ENCODE measurements at places on chromosomes 11 and 22. TPM values are rescaled to one million over a fixed set of nuclear protein-coding genes. Genes with fewer than 3 reads are reported as not detected.

DNA sequence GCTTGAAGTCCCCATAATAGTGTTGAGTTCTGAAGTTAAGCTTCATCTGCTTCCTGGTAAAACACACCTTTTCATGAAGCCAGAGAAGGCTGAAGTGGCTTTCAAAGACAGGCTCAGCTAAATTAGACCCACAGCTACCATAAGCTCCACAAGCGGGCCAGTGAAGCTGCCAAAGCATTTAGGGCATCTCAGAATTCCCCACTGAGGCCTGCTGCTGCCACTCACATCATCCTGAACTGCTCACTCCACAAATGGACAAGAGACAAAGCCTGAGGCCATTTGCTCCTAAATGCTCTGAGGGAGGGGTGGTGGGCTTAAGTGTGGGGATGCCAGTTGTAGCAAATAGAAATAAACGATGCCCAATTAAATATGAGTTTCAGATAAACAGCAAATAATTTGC lies 14.6 kb downstream of the CCDC83 start:
- DNase-seq = no peak

Gene CHEK1
- 112 TPM for total RNA-seq

DNA sequence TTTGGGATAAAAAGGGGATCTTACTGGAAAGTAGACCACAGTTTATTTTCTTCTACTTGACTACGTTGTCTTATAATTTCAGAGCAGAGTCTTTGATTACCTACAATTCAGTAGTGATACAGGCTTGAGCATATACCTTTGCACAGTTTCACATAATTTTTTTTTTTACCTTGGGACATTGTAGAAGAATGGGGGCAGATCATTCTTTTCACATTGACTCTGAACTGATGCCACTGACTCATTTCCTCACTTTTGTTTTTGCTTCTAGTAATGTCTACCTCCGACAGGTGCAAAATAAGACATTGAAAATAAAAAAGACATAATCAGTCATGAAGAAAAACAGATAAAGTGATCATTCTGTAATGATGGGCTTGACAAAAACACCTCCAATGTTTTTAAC lies 688.3 kb upstream of the CHORDC1 start:
- no peak for DNase-seq

GRCh38 chr11:64216879-64217278 lies 9.1 kb downstream of the TRPT1 start:
- peak; percentile 67 for DNase-seq

Gene MPZL2
- total RNA-seq = 0.38 TPM

DNA sequence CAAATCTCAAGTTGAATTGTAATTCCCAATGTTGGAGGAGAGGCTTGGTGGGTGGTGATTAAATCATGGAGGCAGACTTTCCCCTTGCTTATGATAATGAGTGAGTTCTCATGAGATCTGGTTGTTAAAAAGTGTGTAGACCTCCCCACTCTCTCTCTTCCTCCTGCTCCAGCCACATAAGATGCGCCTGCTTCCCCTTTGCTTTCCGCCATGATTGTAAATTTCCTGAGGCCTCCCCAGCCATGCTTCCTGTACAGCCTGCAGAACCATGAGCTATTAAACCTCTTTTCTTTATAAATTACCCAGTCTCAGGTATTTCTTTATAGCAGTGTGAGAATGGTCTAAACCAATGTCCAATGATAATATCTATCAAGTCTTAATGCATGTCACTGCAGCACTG lies 34.2 kb downstream of the SOX6 start:
- DNase-seq = no peak

GRCh38 chr22:40403141-40403540 lies 32.7 kb downstream of the SGSM3 start:
- DNase-seq = no peak

DNA sequence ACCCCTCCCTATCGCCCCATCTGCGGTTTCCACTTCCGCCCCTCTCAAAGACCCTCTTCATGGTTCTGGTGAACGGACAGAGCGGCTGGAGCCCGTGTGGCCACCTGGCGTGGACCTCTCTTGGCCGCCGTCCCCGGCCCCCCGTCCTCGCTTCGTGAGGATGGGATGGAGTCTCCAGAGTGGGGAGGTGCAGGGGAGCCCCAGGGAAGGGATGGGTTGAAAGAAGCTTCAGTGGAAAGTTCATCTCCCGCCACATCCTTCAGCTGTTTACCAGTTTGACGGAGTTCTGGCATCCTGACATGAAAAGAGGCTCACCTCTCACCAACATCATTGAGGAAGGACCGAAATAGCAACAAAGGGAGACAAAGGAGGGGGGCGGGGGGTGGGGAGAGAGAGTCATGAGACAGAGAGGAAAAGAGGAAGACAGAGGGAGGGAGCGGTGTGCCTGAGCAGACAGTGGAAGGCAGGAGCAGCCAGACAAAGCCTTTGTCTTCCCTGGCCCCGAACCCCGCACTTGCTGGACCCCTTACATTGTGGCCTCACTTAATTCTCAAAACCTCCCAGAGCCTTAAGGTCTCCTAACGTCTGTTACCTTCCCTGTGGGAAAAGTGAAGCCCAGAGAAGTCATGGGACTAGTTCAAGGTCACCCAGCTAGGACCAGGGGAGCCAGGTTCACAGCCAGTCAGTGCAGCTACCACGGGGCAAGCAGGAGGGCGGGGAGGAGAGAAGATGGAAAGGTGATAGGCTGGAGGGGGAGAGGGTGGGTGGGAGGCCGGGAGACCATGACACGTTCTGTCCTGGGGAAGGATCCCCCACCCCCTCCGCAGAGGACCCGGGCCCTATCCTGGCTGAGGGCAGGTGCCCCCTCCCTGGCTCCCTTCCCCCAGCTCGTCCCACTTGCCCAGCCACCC lies 54.9 kb downstream of the CD6 start:
- peak; percentile 54 for DNase-seq

Gene PHF21B
- total RNA-seq = 17.7 TPM

GRCh38 chr22:29141078-29141688 lies 64.5 kb upstream of the EMID1 start:
- DNase-seq = peak; percentile 59

Gene FADS2
- total RNA-seq = 176 TPM

DNA sequence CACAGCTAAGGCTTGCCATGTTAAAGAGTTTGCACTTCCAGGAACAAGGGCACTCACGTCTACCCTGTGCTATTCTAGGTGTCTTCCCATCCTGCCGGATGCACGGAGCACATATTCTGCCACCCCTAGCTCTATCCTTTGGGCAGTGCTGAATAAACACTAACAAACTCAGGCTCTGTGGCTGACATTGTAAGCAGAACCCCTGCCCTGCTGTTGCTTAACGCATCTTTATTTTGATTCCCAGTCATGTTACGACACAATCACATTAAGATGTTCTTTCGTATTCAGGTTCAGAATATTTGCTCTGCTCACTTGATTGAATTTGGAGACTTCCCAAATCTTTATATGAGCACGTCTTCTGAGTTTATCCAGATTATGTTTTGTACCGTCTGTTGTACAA lies 3.7 kb upstream of the HDHD5 start:
- no peak for DNase-seq

DNA sequence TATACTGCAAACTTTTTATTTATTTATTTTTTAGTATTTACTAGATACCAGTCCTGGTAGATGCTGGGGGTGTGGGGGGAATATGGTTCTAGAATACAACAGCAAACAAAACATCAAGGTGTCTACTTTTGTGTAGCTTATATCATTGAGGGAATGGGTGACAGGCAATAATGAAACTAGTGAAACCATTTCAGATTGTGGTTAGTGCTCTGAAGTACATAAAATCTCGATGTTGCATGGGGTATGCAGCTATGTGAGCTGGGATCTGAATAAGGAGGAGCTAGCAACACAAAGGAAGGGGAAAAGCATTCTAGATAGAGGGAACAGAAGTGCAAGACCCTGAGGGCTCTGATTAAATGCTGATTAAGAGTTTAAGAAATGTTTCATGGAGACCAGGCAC lies 103.5 kb downstream of the WT1 start:
- DNase-seq = no peak

DNA sequence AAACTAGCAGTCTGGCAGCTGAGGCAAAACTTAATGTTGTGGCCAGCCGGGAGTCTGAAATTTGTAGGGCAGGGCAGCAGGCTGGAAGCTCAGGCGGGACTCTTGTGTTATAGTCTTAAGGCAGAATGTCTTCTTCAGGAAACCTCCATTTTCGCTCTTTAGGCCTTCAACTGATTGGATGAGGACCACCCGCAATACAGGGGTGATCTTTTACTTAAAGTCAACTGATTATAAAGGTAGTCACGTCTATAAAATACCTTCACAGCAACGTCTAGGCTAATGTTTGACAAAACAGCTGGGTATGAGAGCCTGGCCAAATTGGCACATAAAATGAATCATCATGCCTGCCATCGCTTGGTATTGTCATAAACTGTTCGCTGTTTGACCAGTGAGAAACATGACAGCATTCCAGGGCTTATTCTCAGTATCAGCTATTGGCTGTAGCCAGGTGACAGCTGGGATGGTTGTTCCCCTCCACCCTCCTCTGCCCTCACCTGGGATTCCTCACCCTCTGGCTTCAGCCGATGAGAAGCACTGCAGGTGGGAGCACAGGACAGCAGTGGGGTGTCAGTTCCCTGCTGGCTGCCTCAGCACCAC lies 6.6 kb upstream of the POU2F3 start:
- no peak for DNase-seq

DNA sequence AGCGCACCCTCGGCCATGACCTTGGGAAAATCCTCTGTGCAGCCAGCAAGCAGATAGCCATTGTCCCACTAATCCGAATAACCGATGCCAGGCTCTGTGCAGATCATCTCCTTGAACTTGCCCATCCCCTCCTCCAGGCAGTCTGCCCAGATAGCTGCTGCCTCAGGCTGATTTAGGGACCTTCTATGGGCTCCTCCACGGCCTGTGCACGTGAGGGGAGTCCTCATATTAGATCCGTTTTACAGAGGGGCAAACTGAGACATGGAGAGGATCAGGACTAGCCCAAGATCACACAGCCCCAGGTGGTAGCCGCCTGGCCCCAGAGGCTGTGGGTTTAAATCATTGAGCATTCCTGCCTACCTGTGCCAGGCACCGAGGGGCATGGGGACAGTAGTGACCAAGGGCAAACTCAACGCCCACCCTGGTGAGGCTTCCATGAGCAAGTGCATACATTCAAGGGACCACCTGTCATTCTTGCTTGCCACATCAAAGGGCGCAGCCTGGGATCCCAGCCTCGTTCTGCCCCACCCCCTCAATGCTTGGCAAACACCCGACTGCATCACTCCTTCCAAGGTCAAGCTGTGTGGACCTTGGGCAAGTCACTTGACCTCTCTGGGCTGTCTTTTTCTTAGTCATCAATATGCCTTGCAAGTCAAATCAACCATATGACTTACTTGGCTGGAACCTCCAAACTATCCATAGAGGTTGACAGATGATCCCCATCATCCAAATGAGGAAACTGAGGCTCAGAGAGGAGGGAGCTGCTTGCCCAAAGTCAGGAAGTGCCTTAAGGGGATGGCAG lies 131.6 kb downstream of the MN1 start:
- peak; percentile 64 for DNase-seq

Gene CCDC87
- 0.67 TPM for total RNA-seq

Gene SLC29A2
- 32.1 TPM for total RNA-seq

DNA sequence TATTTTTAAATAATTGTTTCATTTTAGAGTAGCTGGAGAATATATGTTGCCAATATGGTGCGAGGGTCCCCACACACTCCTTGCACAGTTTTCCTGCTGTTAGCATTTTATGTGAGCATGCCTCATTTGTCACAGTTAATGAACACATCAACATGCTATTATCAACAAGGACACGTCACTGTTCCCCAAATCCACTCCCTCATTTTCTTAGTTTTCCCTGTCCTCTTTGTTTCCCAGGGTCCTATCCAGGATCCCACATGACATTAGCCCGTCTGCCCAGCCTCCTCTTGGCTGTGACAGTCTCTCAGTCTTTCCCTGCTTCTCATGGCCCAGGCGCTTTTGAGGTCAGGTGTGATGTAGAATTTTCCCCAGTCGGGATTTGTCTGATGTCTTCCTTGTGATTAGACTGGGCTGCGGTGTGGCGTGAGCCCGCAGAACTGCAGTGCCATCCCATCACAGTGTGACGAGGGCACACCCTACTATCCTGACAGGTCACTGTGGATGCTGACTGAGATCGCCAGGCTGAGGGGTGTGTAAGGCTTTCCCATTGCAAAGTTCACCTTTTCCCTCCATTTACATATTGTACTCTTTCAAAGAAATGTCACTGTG lies 450.6 kb upstream of the B3GAT1 start:
- no peak for DNase-seq

GRCh38 chr11:128926437-128927107 lies 16.1 kb downstream of the TP53AIP1 start:
- DNase-seq = peak; percentile 80

DNA sequence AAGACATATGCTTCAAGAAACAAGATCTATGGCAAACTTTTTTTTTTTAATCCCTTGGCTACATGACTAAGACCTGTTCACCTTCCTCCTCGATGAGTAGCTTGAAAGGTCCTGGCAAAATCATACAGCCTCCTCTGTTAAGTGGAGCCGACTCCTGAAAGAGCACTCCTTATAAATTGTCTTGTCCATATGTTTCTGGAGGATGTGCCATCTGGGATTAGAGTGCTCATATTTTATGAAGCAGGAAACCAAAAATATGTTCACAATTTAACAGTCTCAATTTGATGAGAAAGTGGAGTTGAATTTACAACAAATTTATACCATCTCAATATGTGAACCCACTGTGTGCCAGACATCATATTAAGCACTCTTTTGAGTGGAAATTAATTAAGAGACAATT lies 912.1 kb upstream of the FAT3 start:
- no peak for DNase-seq

Gene OR5P2
- total RNA-seq = not detected

Gene USP35
- 5.1 TPM for total RNA-seq

GRCh38 chr11:122307476-122308035 lies 191.5 kb upstream of the BLID start:
- no peak for DNase-seq

- DNase-seq = peak; percentile 56
Observed at GRCh38 chr22:41411021-41411851, 29.5 kb downstream of the TEF start.

Gene TRAF6
- 6.9 TPM for total RNA-seq

- DNase-seq = peak; percentile 76
Observed at GRCh38 chr11:64558065-64558745, 32.8 kb upstream of the SLC22A12 start.

GRCh38 chr11:133306019-133306418 lies 226.3 kb downstream of the OPCML start:
- DNase-seq = no peak

DNA sequence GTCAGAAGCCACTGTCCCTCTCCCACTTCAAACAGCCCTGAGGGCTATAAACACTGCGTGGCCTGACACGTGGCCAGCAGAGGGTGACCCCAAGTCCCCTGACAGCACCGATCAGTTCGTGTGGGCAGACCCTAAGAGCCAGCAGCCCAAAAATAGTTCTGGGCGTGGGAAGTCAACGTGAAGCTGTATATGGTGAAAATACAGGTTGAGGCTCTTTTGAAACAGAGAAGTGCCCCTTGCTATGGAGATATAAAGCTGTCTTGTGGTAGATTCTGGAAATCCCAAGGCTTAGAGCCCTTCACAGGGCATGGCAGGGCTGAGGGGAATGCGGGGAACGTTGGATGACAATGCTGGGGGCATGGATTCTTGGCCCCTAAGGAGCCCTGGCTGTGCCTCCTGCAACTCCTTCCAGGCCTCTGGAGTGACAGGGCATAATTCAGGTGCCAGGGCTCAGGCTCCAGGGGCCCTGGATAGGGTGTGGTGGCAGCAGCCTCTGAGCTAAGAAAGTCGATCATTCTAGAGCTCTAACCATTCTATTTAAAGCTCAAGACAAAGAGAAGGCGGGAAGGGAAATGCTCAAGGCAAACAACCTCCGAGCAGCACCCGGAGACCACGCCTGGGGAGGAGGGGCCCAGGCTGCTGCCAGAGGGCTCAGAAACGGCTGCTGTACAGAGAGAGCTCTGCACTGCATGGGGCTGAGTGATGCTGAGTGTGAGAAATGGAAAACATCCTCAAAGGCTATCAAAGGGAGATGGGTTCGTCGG lies 60.4 kb upstream of the CD5 start:
- peak; percentile 78 for DNase-seq

Gene AMOTL1
- 18.0 TPM for total RNA-seq
